ENCODE measurements at places on chromosomes 6 and 20.

GRCh38 chr6:62057300-62057699 lies 228.7 kb downstream of the KHDRBS2 start:
- no peak for DNase-seq

DNA sequence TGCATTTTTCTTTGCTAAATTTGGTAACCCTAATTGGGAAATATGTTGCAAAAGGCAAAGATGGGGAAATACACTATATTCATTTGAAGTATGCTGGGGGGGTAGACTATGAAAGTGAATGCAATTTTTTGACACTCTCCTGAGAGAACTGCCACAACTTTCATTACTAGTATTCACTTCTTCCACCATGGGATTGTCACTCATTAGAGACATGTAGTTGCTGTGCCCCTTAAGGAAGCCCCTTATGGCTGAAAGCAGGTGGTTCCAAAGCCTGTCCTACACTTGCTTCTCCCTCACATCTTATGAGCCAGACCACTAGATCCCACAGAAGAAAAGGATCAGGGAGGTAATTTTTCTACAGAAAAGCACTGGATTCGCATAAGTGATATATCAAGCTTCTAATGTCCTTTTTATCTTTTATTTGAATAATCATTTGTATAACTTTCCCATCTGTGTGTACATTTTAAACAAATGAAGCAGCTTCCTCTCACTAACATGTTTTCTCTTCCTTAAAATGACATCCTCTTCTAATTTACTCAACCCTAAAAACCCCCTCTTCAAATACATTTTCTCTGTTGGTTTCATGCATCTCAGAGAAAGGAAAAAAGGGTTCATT lies 83.8 kb downstream of the GCLC start:
- no peak for DNase-seq

- no peak for DNase-seq
Measured at GRCh38 chr6:113428702-113429101, 428.4 kb upstream of the MARCKS start.

DNA sequence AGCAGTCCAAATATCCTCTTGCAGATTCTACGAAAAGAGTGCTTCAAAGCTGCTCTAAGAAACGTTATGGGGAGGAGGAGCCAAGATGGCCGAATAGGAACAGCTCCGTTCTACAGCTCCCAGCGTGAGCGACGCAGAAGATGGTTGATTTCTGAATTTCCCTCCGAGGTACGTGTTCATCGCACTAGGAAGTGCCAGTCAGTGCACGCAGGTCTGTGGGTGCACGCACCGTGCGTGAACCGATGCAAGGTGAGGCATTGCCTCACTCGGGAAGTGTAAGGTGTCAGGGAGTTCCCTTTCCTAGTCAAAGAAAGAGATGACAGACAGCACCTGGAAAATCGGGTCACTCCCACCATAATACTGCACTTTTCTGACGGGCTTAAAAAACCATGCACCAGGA lies 272.1 kb upstream of the DEFB115 start:
- no peak for DNase-seq

DNA sequence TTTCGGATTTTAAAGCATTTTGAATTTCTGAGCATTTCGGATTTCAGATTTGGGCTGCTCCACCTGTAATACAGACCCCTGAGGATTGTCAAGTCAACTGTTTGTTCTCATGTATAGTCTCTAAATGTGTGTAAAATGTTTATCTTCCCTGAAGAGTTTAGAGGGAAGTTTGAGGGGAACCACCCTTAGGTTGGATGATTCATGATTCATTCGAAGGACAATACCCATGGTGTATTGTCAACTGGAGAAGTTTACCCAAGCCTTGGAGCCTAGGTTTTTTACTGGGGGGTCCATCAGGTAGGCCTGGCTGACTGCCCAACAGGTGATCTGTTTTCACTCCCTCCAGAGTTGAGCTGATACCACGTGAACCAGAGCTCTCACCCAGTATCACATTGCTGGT lies 18.9 kb downstream of the GSTA4 start:
- DNase-seq: no peak

- DNase-seq: no peak
Measured at GRCh38 chr6:91173186-91173585, 586.3 kb upstream of the MAP3K7 start.

DNA sequence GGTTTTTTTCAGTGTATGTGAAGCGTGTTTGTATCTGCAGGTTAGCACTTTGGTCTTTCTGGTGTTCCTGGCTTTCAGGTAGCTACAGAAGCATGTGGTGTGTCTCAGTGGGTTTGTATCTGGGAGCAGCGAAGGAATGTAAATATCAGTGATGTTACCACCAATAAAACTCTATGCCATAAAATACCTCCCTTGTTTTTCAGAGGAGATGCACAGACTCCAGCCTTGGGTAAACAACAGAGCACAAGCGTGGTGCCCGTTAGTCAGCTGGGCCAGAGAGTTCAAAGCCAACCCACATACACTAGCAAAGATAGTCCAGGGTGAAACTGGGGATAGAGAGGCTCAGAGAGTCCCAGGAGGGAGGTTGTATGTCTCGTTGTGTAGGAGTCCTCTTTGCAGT lies 393.8 kb downstream of the SMOC2 start:
- DNase-seq: no peak
